ENCODE measurements at places on chromosomes 1 and 21.

- DNase-seq: no peak
Measured at GRCh38 chr21:36753556-36753955, 54.6 kb downstream of the SIM2 start.

DNA sequence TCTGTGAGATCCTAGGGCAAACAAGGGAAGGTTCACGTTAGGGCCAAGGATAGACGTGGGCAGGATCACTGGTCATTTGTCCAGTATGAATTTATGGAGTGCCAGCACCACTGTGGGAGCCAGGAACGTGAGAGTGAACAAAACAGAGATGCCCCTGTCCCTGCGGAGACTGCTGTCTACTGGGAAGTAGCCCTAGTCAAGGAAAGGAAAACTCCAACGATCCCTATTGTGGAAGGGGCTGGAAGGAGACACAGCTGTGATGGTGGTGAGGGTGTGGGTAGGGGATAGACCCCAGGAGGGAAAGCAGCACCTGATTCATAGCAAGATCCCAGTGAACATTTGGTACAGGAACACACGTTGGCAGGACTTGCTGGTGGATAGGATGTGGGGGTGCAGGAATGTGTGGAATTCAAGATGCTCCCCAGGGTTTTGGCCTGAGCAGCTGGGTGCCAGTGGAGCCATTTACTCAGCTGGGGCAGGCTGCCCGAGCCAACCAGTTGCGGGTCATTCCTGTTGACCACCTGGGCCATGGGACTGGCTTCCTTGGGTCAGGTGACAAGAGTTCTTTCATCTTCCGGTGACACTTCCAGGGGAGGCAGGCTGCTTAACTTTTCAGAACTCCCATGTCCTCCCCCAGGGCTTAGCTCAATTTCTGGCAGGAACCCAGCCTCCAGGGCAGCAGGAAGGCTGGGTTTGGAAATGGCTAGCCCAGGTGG, 1.2 kb upstream of the ATP13A2 start:
- DNase-seq: no peak

GRCh38 chr1:9860887-9861286, 37.1 kb upstream of the CLSTN1 start:
- no peak for DNase-seq

- no peak for DNase-seq
Measured at GRCh38 chr1:53620061-53620855, 118.7 kb downstream of the GLIS1 start.

- DNase-seq: no peak
Measured at GRCh38 chr1:161676441-161676840, 13.5 kb downstream of the FCGR2B start.

All from stimulated activated CD4-positive, alpha-beta T cell treated with anti-CD3 and anti-CD28 coated beads, Interleukin-4, amount 100 ng/mL, for 4 hours (primary cell).